Activated CD4-positive, alpha-beta T cell treated with anti-CD3 and anti-CD28 coated beads for 36 hours (primary cell): ENCODE measurements at places on chromosomes 7 and 10.
A peak's percentile ranks its signal among the peaks of the same experiment; 100 is the strongest.

- no peak for DNase-seq
These were observed 160.9 kb upstream of the FZD1 start for GRCh38 chr7:91103363-91103762.

- no peak for DNase-seq
These were observed 144.9 kb downstream of the PAXIP1 start for GRCh38 chr7:154857728-154858681.

DNA sequence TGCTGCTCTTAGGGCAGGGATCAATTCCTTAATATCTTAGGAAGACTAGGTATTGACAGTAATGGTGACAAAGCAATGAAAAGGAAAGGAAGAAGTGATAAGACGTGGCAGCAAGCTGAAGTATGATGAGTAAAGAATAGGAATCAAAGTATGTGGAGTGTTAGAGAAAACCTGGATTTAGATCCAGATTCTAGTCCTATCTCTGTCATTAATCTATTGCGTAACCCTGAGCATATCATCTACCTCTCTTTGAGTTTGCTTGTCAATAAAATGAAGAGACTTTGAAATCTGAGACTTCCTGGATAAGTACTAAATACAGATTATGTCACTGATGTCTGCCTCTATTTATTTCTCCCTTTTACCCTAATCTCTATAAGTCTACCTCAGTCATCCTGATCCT lies 89.2 kb downstream of the PTEN start:
- no peak for DNase-seq

- DNase-seq = no peak
These were observed 162.9 kb downstream of the CREB5 start for GRCh38 chr7:28575241-28575643.

- DNase-seq = no peak
These were observed 10.9 kb upstream of the BHLHA15 start for GRCh38 chr7:98200364-98200763.

GRCh38 chr7:108261560-108262255 lies 131.5 kb upstream of the LAMB4 start:
- no peak for DNase-seq

- DNase-seq = no peak
These were observed 533.0 kb upstream of the GALNT17 start for GRCh38 chr7:70598976-70599375.

DNA sequence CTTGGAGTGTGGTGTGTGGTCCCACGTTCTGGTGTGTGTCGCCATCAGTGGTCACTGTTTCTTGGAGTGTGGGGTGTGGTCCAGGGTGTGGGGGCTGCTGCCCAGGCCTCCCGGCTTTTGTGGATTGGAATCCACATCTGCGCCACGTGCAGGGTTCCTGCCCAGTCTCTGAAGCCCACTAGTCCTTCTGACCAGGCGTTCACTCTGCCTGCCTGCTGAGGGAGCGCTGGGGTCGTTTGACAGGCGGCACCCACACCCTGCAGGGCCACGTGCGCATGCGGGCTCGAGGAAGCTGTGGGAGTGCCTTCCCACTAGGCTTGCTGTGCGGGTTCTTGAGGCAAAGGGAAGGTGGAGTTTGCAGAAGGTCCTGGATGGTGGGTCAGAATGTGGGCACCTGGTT lies 51.4 kb downstream of the INPP5A start:
- DNase-seq = no peak

DNA sequence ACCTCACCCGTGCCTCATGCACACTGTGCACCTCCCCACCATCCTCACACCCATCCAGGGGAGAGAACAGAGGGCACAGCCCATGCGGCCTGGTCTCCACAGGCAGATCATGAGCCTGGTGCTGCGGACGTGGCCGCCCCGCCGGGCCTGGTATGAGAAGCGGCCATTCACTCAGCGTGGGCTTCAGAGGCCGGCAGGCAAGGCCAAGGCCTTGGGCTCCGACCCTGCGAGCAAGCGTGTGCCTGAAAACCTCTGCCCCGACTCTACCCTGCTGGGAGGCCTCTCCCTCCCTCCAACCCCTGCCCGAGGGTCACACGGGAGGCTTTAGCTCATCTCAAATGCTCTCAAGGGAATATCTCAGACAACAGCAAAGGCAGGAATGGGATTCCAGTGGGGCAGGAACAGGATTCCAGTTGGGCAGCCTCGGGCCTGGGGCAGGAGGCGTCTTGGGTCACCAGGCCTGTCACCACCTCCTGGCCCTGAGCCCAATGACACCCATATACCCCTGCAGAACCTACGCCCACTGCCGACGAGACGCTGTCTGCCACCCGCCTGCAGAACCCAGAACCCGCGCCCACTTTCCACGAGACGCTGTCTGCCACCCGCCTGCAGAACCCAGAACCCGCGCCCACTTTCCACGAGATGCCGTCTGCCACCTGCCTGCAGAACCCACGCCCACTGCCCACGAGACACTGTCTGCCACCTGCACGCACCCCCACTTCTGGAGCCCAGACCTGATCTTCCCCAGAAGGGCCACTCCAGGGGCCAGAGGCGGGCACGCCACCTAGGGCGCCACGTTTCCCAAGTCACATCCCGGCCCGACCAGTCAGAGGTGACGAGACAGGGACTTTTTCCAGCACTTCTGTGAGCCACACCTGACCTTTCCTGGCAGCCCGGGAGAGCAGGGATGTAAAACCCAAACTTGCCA lies 38.9 kb downstream of the ADAP1 start:
- DNase-seq = no peak

- DNase-seq = no peak
These were observed 83.5 kb downstream of the MICU1 start for GRCh38 chr10:72542396-72542815.

GRCh38 chr7:98997846-98998245 lies 119.5 kb downstream of the TRRAP start:
- no peak for DNase-seq

GRCh38 chr7:72441791-72442190 lies 29.7 kb upstream of the CALN1 start:
- DNase-seq = no peak

- no peak for DNase-seq
These were observed 196.2 kb upstream of the SMIM30 start for GRCh38 chr7:113314594-113314993.

GRCh38 chr10:80408242-80409101 lies at the start of gene PRXL2A:
Gene PRXL2A, plus strand, starts transcription at chr10:80408551. Its CDS starts 11,917 bp downstream, at chr10:80420468.
- peak; percentile 91 for DNase-seq

- DNase-seq = no peak
These were observed 4.0 kb downstream of the BAMBI start for GRCh38 chr10:28681291-28681763.
